ENCODE measurements at places on chromosomes 16 and 17.

DNA sequence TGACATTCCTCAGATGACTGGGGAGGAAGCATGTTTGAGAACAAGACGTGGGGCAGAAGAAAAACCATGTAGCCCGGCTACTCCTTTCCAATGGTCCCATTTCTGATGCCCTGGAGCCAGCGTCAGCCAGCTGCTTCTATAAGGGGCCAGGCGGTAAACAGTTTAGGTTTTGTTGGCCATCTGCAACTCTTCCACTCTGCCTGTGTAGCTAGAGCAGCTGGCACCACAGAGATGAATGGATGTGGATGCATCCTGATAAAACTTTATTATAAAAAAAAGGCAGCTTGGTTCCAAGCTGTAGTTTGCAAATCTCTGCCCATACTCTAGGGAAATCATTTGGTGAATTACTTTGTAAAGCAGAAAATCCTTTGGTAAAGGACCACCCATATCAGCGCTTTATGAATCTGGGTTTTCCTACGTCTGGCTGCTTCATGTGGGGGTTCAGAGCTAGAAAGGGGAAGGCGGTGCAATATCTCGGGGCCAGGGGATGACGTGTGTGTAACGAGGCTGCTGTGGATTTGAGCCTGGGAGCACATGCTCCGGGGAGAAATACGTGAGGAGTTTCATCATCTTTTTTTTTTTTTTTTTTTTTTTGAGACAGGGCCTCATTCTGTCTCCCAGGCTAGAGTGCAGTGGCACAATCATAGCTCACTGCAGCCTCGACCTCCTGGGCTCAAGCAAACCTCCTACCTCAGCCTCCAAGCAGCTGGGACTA lies 3.4 kb upstream of the SRL start:
- DNase-seq: no peak

- peak; percentile 85 for DNase-seq
Measured at GRCh38 chr17:70405492-70406220, 236.3 kb downstream of the KCNJ2 start.

GRCh38 chr16:66510711-66511601 lies 39.0 kb downstream of the TK2 start:
- DNase-seq: no peak

GRCh38 chr16:64092271-64092670 lies 1029.6 kb downstream of the CDH11 start:
- DNase-seq: peak; percentile 38

DNA sequence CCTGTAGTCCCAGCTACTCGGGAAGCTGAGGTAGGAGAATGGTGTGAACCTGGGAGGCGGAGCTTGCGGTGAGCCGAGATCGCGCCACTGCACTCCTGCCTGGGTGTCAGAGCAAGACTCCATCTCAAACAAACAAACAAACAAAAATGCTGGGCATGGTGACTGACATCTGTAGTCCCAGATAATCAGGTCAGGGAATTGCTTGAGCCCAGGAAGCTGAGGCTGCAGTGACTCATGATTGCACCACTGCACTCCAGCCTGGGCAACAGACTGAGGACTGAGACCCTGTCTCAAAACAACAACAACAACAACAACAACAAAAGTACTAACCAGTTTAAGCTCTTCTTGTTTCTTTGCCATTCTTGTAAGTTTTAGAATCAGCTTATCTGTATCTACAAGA lies 383.0 kb upstream of the PMFBP1 start:
- DNase-seq: no peak

GRCh38 chr16:30046178-30046577 lies 15.1 kb upstream of the TLCD3B start:
- no peak for DNase-seq

DNA sequence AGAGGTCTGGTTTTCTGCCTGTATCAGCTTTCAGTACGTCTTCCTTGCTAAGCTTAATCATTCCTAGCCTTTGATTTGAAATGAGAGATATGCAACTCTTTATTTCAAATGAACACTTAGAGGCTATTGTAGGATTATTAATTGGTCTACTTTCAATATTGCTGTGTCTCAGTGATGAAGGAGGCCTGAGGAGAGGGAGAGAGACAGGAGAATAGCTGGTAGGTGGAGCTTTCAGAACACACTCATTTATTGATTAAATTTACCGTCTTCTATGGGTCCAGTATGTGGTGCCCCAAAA lies 187.0 kb downstream of the BCAS3 start:
- DNase-seq: no peak

DNA sequence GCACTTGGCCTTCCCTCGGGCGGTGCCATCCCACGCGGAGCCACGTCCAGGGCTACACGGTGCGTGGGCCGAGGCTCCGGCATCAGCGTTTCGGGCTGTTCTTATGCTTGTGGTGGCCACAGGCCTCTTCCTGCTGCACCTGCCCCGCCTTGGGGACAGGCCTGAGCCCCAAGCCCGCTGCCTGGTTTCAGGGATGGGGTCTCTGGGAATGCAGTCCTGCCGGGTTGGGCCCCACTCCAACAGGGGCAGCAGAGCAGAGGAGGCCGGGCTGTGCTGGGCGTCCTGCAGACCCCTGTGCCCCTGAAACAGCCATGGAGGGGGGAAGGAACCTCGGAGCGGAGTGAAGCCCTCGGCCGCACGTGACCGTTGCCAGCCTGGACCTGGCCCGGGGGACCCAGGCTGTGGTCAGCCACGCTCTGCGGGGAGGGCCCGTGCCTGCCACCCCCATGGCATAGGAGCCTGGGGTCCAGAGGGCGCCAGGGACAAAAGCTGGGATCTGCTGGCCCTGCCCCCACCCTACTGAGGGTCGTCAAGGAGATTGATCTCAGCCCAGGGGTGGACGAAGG lies 453 bp upstream of the WFIKKN1 start:
- no peak for DNase-seq

GRCh38 chr17:3935140-3935542 lies 18.9 kb upstream of the P2RX1 start:
- no peak for DNase-seq
